ENCODE measurements at places on chromosomes 3 and 15.

- DNase-seq, result no peak
These were observed 58.8 kb downstream of the TRPC1 start for GRCh38 chr3:142782616-142783015.

DNA sequence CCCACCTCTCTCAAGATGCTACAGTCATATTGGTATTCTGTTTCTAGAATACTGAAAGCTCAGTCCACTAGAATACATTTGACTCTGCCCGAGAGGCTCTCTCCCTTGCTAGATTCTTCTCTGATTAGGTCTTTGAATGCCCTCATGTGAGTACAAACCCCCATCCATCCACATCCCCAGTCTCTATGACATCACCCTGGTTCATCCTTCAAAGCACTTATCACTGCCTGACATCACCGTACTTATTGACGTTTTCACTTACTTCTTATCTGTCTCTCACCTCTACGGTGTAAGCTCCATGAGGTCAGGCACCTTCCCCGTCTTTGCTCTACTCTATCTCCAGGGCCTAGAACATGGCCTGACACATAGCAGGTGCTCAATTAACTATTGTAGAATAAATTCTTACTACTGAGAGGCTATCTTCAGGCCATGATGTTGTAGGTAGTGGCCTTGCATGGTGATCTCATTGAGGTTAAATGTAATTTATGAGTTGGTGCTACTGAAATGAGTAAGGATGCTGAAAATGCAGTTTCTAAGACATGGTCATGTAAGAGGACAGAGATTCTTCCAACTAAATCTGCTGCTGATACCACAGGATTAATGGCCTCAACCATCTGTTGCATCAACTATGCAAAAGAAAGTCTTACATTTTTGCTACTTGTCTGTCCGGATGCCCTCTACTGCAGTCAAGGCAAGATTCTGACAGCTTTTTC lies 26.8 kb downstream of the EOGT start:
- no peak for DNase-seq

GRCh38 chr3:48042071-48042760 lies 26.0 kb upstream of the MAP4 start:
- DNase-seq, result no peak

DNA sequence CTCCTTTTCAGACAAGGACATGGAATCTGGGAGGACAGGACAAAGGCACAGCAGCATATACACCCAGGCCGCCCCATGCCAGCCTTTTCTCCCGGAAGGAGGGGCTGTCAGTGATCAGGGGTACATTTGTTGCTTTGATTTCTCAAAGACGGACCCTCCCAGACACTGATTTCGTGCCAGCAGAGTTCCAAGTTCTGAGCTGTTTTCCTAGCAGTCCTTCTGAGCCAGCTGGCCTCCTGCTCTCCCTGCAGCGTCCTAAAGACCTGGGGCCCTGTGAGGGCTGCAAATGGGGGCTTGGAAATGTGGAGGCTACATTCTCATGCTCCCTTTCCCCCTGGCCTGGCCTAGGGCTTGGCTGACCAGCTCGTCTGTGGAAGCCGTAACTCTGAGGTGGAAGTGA lies 22.3 kb downstream of the CTSH start:
- no peak for DNase-seq
